ENCODE measurements at places on chromosomes 1 and 21. TPM values are rescaled to one million over a fixed set of nuclear protein-coding genes. Genes with fewer than 3 reads are reported as not detected.

Gene ERICH3
- not detected for total RNA-seq

Gene RGS7
- total RNA-seq = not detected

Gene SYNC
- 22.1 TPM for total RNA-seq

Gene LCE6A
- not detected for total RNA-seq

Gene SFN
- 0.16 TPM for total RNA-seq

Gene KRTAP27-1
- total RNA-seq = not detected

Measured in bladder microvascular endothelial cell (primary cell).